Stimulated activated CD4-positive, alpha-beta T cell treated with anti-CD3 and anti-CD28 coated beads, Interleukin-15, amount 100 ng/mL, for 1 hour (primary cell): ENCODE measurements at places on chromosomes 1 and 21.

- DNase-seq: no peak
Observed at GRCh38 chr21:18772404-18772803, 368.8 kb upstream of the TMPRSS15 start.

- no peak for DNase-seq
Observed at GRCh38 chr1:7992885-7993284, 31.4 kb downstream of the PARK7 start.

DNA sequence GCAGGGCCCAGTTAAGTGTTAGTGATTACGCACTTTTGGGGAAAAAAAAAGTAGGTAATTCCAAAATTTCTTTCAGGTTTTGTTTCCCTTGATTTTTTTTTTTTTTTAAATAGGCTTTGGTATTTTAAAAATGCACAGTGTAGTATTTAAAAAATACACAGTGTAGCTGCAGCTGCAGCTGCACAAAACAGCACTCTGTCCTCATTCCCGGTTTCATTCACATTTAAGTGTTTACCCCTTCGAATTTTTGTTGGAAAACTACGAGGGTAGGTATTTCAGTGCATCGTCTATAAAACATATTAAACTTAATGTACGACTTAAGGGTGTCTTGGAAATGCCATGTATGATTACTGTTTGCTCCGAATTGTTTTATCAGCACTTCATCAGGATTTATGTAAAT, 3.4 kb downstream of the NEK7 start:
- DNase-seq: no peak

DNA sequence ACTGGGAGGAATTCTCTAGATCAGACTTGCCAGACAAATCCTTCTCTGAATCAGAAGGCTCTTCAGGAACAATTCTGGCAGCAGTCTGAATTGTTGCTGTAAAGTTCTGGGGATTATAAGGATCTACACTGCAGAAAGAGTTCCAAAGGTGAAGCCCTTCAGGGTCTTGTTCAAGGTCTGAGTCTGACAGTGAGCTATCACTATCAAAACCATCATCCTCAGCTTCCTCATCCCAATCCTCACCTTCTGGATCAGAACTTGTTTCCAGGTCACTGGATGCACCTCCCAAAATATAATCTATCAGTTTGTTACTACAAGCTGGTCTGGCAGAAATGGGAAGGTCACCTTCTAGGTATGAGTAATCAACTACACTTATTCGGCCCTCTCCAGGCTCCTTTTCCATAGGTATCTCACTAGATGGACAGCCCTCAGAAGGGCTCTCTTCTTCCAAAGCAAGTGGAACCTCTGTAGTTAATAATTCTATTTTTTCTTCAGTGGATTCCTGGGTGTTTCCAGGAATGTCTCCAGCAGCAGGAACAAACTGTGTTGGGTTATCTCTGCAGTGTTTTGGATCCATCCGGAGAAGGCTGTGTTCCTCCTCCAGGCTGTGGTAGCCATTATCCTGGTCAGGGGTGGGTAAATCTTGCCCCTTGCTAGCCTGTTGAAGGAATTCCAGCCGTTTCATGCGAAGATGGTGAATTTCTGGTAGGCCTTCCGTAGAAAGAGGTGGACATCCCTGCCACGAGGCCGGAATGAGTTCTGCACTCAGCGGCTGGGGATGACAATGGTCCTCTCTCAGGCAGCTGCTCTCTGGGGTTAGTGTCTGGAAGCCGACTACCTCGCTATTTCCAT, 1.6 kb downstream of the PPP1R15B start:
- no peak for DNase-seq

GRCh38 chr1:84253891-84254290, 47.6 kb upstream of the SAMD13 start:
- no peak for DNase-seq

- DNase-seq: no peak
Observed at GRCh38 chr1:193634876-193635275, 448.5 kb upstream of the B3GALT2 start.
